ENCODE measurements at places on chromosomes 4 and X.

- DNase-seq = no peak
Observed at GRCh38 chrX:2589186-2590020, 88.6 kb upstream of the DHRSX start.

- DNase-seq = no peak
Observed at GRCh38 chrX:57178605-57179004, 41.4 kb upstream of the SPIN2A start.

DNA sequence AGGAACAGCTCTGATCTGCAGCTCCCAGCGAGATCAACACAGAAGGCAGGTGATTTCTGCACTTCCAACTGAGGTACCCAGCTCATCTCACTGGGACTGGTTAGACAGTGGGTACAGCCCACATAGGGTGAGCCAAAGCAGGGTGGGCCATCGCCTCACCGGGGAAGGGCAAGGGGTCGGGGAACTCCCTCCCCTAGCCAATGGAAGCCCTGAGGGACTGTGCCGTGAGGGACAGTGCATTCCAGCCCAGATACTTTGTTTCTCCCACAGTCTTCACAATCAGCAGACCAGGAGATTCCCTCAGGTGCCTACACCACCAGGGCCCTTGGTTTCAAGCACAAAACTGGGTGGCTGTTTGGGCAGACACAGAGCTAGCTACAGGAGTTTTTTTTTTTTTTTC is 555.9 kb downstream of the BCOR start:
- DNase-seq = no peak

DNA sequence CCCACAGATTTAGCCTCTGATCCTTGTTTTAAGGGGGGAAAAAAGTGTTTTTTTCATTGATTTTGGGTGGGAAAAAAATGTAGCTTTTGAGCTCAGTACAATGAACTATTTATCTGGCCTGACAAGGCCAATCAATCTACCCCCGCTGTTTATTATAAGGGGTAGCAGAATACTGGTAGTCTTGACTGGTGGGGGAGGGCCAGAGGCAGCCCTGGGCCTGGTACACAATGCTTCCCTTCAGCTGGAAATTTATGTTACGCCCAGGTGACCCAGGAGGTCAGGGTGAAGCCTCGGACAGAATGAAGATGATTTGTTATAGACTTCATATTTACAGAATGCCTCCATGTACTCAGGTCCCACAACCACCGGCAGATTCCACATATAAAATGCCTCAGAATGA is 143.2 kb downstream of the SH3KBP1 start:
- no peak for DNase-seq

GRCh38 chrX:9362363-9362928 is 102.4 kb upstream of the TBL1X start:
- DNase-seq = no peak

GRCh38 chr4:112938461-112939058 is 110.9 kb upstream of the ANK2 start:
- DNase-seq = peak; percentile 40

DNA sequence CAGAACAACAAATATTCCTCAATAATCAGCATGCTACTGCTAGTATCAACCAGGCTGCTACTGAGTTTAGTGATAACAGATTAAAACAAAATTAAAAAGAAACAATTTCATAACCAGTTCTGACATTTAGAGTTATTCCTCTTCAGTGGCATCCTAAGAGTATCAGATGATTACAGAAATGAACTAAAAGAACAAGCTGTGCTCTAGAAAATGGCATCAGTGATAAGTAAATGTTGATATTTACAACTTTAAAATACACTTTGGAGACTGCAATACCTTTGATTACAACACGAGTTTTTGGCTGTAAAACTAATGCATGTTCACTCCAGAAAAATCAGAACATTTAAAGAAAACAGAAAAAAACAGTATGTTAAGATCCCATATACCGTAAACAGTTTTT is 72.9 kb downstream of the ADGRA3 start:
- DNase-seq = no peak

DNA sequence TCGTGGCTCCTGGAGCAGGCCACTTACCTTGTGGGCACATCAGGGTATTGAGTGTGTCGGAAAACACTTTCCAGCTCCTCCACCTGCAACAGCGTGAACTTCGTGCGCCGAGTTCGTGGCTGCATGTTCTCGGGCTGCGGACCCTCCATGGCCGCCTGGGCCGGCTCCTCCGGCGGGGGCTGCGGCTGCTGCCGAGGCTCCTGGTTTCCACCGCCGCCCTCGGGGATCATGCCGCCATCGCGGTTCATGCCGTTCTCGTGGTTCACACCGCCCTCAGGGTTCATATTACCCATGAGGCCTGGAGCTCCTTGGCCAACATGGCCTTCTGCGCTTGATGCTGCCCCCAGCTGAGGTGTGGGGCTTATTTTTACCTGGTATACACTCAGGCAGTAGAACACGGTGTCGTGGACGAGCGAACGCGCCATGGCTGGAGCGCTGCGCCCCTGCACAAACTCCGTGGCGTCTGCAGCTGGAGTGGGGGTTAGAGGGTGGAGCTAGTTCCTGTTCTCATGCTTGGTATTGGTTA is at the start of gene RHOXF1:
TSS of gene RHOXF1 (minus strand) at position 476 of the 526 bp plus-strand sequence. CDS start at position 425, 51 bp downstream.
- no peak for DNase-seq

GRCh38 chrX:153970357-153971123 is 1.1 kb downstream of the HCFC1 start:
- DNase-seq = no peak

- DNase-seq = no peak
Observed at GRCh38 chr4:93657527-93657926, 171.0 kb upstream of the ATOH1 start.

- DNase-seq = no peak
Observed at GRCh38 chr4:189304809-189305208, 635.9 kb upstream of the FRG1 start.

DNA sequence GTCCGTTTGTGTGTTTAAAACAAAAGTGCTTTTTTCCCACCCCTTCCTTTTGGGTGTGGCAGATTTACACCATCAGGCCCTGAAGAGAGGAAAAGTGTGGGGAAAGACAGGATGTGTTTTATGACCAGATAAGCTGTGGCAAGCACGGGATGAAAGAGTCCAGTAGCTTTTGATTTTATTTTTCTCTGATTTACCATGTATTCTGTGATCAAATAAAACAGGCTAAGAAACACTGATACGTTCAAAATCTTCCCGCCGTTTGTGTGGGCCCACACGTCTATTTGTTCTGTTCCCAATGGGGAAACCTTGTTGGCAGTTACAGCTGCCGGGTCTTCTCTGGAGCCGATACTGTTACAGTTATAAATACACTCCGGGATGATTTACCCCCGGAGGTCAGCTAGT is 10.8 kb downstream of the LRP2BP start:
- no peak for DNase-seq

- no peak for DNase-seq
Observed at GRCh38 chrX:8773117-8773516, 28.1 kb downstream of the FAM9A start.

DNA sequence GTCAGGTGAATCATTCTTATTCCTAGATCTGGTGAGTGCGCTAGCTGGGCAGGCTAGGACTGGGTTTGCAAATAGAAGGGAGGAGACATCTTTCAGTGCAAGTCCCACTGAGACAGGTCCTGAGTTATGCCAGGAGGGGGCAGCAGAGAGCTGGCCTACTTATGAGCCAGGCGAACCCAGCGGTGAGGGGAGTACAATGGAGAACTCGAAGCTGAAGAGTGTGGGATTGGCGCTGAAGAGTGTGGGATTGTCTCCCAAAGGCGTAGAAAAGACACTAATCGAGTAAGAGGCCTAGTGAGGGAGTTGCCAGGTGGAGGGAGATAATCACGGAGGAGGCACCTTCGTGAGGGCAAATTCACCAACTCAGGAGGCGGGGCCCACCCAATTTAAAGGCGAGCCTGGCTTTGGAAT is 91.7 kb upstream of the CXorf66 start:
- peak; percentile 47 for DNase-seq

DNA sequence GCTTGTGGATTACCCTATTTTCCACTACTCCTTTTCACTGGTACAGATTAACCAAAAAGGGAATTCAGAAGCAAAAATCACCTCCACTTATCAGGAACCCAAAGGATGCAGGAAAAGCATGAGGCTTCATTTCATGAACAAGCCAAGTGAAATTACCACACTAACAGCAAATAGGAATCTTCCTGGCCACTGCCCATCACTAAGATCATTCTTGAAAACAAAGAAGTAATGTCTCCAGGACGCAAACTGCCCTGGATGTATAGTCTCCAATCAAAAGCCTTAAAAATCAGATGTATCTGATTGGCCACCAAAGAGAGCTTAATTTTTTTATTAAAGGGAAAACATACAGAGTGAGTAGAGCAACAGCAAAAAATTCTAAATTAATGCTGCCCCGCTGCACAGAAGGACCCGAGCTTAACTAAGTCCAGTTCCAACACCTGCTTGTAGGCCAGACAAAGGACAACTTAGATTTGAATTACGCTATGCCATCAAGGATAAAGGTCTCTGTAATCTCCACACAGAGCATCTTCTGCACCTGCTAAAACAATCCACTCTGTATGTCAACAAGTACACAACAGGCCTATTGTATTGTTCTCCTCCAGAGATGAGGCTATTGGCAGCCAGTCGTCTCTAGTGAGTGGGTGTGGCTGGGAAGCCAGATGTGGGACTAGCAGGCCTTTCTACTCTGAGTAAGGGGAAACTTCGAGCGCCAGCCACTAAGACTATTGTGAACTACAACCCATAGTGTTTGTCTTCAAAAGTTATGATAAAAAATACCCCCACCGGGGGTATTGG is 12.4 kb downstream of the ZDHHC9 start:
- no peak for DNase-seq

- no peak for DNase-seq
Observed at GRCh38 chrX:103911236-103911635, 51.2 kb upstream of the TMSB15B start.

DNA sequence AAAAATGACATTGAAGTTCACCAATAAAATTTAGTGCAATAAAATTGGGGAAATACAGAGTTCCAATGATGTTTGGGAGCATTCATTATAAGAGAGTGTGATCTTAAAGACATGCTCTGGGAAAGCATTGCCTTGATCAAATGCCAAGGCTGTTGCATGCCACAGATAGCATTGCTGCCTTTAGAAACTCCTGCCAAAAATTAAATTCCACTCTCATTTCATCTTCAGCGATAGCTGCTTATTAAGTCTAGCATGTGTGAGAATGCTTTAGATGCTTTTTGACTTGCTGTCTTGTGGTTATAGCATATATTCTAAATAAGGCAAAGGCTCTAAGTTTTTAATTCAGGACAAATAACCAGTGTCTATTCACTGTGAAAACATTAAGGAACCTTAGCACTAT is 49.3 kb downstream of the NPNT start:
- DNase-seq = no peak

DNA sequence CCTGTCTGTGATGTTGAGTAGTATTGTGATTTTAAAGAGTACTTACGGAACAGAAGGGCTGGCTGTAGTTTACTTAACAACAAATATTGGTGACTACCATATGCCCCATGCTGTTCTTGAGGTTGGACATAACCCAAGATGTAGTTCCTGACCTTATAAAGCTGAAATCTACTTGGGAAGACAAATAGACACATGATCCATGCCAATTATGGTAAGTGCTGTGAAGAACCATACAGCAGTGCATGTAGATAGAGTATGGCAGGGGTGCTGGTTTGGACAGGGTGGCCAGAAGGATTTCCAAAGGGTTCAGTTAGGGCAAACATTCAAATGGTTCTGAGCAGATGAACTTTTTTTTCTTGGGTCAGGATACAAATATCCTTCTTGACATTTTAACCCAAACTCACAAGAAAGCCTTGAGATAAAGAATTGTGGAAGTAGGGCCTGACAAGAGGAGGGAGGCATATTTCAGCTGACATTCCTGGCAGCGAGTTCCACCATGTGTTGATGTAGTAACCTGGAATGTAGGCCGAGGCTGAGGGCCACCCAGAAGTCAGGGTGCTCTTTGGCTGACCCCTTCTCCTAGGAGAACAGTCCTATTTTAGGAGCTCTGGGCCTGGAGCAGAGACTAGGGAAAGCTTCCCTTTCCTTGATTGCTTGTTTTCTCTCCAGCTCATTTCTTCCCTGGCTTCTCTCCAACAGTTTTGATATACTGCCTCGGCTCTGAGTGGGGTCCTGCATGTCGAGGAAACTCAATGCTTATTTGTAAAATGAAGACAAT is 74.2 kb downstream of the FREM3 start:
- DNase-seq = no peak

DNA sequence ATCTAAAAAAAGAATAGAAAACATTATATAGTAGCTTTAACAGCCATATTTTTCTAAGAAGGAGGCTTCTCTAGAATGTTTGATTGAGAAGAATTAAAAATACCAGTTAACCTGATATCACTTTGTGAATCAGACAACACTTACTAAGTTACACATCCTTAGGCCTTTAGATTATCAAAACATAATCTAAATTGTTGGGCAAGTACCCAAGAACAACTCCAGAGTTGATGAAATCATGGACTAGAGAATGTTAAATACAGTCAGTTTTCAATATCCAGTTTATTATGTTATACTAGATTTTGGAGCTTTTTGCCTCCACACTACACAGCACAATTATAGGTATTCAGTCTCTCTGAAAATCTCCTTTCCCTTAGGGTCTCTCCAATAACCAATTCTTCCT is 39.6 kb downstream of the ARL13A start:
- DNase-seq = no peak

GRCh38 chr4:38177035-38177546 is 216.9 kb downstream of the PTTG2 start:
- DNase-seq = no peak

- DNase-seq = no peak
Observed at GRCh38 chrX:104987063-104987462, 233.4 kb downstream of the TEX13A start.

- no peak for DNase-seq
Observed at GRCh38 chr4:4668355-4669210, 126.7 kb upstream of the STX18 start.

DNA sequence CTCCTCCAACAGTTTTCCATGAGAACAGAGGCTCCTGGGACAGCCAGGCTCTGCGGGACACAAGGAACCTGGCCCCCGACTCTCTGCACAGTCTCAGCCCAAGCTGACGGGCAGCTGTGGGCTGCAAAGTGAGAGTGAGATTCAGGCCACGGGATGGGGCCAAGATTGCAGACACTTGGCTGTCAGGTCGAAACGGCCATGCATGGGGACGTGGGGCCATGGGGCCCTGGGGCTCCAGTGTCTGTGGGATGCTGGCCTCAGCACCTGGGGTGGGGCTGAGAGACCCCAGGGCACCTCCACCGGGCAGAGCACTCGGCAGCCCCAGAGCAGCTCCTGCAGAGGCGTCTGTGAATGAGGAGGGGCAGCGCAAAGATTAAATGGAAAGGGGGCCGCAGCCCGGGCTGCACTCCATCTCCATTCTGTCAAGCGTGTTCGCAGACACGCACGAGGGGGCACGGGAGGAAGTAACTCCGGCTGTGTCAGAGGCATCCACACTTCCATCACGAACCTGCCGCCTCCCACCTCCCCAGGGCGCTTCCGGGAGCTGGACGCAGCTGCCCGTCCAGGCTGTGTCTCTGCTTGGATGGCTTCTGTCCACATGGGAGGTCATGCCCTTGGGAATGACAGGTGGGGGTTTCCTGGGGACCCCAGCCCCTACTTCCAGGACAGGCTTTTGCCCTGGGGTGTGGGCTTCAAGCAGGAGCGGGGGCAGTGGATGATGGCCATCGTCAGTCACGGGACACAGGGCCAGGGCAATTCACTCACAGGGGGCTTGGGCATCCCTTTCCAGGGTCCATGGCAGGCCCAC is 82.8 kb upstream of the NKX1-1 start:
- DNase-seq = no peak
